ENCODE measurements at places on chromosomes 7 and 10.

DNA sequence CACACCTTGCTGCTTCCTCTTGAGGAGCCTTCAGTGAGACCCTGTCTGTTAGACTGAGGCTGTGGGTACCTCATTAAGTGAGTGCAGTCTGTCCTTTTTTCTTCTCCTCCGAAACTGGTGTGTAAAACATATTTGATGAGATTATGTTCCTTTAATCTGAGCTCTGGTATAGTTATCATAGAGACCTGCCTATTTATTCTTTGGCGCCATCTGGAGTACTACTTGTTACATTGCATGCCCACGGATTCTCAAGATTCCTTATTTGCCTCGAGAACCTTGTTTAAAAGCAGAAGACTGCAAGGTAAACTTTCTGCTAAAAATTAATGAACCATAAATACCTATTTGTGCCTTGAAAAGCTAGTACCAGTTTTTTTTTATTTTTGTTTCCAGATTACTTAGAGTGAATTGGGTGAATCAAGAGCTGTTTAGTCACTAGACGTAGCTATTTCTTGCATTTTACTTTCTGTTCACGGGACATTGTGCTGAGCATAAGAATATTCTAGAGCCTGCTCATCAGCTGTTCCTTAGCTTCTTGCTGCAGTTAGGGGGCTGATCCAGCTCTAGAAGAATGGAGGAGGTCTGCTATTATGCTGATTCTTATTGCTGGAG is 16.9 kb upstream of the STMP1 start:
- DNase-seq: no peak

- no peak for DNase-seq
Measured at GRCh38 chr7:1026721-1027161, 17.6 kb upstream of the GPR146 start.

DNA sequence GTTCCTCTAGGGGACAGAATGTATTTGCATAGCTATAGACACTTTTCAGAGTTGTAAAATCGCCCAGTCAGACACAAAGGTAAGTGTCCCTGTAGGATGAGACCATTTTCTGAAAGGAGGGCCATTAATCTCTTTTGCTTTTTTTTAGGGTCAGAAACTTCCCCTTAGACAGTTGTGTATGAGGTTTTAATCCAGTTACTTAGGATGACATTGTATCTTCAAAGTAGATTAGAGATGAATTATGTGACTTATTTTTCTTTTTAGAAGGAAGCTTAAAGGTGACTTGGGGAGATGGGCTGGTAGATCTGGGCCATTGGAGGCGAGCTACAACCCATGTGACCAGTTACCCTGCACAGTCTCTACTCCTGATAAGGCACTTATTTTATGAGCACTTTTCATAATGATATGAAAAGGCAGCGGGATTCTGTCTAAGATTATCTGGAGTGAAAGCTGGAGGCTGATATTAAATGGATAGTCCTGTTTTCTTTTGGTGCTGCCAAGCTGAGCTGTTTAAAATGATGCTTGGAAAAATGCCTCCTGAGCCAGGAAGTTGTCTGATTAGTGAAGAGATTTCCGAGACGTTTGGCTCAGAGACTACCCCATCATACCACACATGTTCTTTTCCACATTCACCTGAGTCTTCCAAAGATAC is 264.3 kb downstream of the AUTS2 start:
- DNase-seq: no peak

GRCh38 chr10:118349235-118349634 is 7.1 kb upstream of the FAM204A start:
- DNase-seq: no peak

GRCh38 chr10:85597006-85597405 is 769.6 kb downstream of the GRID1 start:
- DNase-seq: no peak

DNA sequence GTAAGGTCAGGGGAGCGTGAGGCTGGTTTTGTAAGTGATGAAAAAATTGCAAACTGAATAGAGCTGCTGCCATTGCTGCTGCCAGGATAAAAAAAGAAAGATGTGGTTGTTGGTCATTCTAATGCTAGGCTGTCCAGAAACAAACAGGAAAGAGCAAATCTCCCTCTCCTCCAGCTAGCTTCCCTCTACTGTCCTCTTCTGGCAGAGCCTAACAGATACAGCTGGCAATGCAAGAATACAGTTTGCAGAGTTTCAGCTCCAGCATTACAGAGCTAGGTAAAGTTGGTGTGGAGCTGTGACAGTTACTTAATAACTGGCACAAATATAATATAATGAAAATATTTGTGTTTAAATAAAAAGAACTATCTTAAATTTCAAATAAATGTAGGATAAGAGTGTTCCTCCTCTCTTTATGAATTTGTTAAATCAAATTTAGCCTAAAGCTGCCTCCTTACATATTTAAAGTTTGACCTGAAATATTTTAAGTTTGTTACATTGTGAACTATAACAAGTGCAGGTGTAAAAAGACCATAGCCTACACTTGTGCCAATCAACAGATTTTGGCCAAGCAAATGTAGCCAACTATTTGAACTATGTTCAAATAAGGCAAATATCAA is 407.7 kb downstream of the SH2D4B start:
- no peak for DNase-seq

GRCh38 chr7:90211391-90212148 is at the start of gene STEAP2:
Gene STEAP2, plus strand, starts transcription at chr7:90211740. Its CDS starts 13,343 bp downstream, at chr7:90225083.
- peak; percentile 87 for DNase-seq

GRCh38 chr7:90709501-90710465 is 113.7 kb downstream of the CDK14 start:
- peak; percentile 68 for DNase-seq

GRCh38 chr10:22682237-22683139 is 31.9 kb downstream of the PIP4K2A start:
- DNase-seq: peak; percentile 91

DNA sequence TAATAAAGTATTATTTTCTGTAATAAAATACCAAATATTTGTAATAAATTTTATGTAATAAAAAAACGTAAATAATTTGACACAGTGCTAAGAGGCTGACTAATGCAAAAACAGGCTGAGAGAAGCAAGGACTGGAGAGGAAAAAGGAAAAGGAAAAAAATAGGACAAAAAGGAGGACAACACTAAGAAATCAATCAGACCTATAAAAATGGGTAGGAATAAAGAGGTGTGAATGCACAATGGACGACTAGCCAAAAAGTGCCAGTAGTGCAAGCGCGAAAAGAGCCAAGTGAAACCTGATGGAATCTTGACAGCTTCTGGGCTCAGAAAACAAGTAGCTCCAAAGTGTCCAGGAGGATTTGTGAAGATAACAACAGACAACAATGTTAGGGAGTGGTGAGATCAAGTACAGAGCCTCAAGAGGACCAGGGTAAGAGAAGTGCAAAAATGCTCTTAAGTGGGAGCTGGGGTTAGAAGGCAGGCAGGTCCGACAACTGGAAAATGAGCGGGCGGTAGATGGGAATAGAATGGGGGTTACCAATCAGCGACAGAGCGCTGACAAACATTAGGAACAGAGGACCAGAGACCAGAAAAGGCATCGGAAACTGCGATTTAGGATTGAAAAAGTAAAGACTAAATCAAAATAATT is 1.2 kb downstream of the BRAF start:
- DNase-seq: peak; percentile 9

DNA sequence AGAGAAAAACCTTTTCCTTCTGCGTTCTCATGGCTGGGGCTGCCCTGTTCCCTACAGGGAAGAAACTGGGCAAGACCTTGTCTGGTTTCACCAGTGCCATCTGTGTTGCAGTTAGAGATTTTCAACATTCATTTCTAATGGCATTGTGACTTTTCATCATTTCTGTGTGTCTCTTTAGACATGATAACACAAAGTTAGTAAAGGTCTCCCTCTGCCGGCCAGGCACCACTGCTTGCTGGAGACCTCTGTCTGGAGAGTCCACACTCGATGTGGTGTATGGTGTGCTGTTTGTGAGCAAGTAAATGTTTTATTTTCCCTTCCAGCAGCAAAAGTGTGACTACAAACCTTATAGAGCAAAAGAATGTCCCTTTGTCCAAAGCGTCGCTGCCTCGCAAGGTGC is 213.5 kb downstream of the PAXIP1 start:
- no peak for DNase-seq

GRCh38 chr10:97515271-97515978 is 16.7 kb downstream of the UBTD1 start:
- DNase-seq: no peak

GRCh38 chr10:122323941-122324675 is 50.4 kb upstream of the PLEKHA1 start:
- DNase-seq: no peak

GRCh38 chr7:2460188-2460587 is 16.0 kb downstream of the GRIFIN start:
- no peak for DNase-seq

DNA sequence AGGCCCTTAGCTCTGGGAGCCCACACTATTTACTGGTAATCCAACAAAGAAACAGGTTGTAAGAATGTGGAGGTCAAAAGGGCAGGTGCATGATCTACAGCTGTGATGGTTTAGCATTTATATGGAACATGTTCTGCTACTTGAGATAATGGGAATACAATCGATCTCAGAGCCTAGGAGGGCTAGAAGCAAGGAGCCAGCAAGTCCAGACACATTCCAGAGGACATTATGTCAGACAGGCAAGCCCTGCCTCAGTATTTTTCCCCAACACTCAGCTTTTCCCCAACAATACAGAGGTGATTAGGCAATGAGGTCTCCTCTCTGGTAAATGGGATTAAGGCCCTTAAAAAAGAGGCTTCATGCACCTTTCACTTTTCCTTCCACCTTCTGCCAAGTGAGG is 21.4 kb upstream of the GNAT3 start:
- DNase-seq: peak; percentile 42

- DNase-seq: peak; percentile 17
Measured at GRCh38 chr10:116779076-116779687, 36.8 kb upstream of the HSPA12A start.

- no peak for DNase-seq
Measured at GRCh38 chr10:67302701-67303100, 376.9 kb downstream of the LRRTM3 start.

DNA sequence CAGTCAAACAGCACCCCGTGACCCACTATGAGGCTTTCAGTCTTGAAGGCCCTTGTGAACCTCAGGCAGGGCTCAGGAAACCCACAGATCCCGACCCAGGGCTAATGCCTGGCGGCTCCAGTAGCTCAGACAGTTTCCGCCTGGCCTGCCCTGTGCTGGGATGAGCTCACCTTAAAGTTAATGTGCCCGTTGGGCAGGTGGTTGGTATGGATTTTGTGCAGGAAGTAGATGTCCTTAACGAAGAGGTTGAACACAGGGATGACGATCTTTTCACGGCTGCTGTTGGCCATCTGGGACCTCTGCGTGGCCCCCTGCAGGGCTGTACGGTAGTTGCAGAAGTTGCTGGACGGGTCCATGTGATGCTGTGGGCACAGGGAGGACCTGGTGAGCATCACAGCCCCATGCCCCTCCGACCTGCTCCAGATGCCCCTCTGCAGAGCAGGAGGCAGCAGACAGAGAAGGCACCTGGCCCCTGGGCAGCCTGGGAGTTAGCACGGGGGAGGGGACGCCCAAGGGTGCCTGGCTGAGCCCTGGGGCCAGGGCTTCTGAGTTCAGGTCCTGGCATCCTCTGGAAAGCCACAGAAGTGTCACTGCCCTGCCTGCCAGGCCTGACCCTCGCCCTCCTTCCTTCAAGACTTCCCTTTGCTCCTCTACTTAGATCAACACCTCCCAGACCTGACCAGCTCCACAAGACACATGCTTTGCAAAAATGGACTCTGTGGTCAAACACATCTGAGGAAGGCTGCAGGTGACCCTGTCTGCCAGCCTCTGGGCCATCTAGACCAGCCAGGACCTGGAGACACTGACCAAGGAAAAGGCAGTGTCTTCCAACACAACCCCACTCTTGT is 59.8 kb downstream of the CSGALNACT2 start:
- DNase-seq: no peak

GRCh38 chr7:155871211-155871610 is 58.9 kb upstream of the SHH start:
- no peak for DNase-seq

GRCh38 chr7:155398944-155399343 is 59.0 kb upstream of the EN2 start:
- DNase-seq: no peak

DNA sequence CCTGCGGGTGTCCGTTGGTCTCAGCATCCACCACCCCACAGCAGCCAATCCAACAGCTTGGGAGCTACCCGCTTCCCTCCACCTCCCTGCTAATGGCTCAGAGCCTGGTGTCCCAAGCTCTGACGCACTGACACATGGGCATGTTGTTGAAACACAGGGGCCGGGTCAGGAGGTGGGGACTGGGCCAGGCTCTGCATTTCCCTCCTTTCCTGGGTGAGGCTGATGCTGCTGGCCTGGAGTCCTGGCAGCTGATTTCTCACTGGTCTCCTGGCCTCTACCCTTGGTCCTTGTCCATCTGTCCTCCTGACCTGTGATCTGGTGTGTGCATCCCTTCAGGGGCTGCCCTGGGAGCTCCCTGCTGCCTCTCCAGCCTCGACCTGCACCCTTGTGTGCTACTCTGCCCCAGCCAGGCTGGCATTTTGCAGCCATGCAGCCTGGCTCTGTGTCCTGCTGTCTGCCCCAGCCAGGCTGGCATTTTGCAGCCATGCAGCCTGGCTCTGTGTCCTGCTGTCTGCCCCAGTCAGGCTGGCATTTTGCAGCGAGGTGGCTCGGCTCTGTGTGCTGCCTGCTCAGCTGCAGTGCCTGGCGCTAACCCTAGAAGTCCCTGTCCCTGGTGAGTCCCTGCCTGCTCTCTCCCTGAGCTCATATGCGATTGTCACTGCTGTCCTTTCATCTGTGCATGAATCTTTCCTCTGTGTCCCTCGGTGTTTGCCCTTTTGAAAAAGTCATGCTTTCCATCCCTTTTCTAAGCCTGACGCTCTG is 14.0 kb downstream of the AMZ1 start:
- DNase-seq: no peak

GRCh38 chr7:18566829-18567228 is 71.3 kb downstream of the HDAC9 start:
- DNase-seq: no peak

DNA sequence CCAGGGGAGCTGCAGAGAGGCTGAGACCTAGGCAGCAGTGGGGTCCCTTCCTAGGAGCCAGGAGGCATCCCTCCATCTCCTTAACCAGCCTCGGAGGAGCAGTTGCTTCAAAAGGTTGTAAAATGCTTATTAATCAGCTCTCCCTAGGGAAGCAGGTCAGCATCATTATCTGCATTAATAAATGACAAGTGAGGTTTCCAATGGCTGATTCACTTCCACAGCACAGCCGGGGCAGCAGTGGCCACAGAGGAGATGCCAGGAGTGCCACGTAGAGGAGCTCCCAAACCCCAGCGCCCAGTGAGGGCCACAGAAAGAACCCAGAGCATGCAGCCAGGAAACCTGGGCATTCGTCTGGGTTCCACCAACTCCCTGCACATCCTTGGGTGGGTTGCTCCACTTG is 8.2 kb upstream of the NPFFR1 start:
- DNase-seq: peak; percentile 40
